ENCODE measurements at places on chromosomes 6 and 20.

GRCh38 chr20:16955462-16955861 is 207.3 kb downstream of the OTOR start:
- no peak for DNase-seq

DNA sequence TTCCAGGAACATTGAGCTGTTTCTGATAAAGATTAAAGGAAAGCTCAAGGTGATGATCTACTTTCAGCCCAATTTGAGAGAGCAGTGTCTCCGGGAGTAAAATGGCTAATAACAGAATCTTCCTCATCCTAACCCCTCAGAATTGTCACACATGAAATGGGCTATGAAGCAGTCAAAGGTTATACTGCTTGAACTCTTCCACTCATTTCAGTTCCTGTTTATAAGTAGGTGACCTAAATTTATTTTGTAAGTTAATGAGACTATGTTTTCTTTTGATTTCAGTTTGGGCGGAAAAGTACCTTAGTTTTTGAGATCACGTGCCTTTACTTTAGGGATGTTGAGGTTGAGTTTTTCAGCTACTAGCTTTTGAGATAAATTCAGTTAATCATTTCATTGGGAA is 47.2 kb downstream of the QKI start:
- DNase-seq: no peak

GRCh38 chr6:64930681-64931080 is 776.3 kb downstream of the EYS start:
- no peak for DNase-seq

GRCh38 chr20:37627060-37627766 is 66.6 kb upstream of the CTNNBL1 start:
- DNase-seq: peak; percentile 22

DNA sequence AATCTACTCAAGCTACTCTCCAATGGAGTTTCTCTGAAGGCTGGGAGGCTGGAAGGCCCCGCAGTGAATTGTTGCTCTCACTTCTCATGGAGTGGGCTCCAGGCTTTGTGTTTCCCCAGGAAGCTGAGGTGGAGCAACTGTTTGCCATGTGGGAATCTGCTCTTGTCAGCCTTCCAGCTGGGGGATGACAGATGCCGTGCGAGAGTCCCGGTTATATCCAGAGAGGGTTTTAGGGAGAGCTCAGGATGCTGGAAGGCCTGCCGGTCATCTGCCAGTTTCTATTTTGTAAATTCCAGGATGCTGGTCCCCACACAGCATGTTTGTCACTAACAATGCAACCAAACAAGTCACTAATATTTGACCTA is 98.2 kb upstream of the NAA20 start:
- DNase-seq: no peak

DNA sequence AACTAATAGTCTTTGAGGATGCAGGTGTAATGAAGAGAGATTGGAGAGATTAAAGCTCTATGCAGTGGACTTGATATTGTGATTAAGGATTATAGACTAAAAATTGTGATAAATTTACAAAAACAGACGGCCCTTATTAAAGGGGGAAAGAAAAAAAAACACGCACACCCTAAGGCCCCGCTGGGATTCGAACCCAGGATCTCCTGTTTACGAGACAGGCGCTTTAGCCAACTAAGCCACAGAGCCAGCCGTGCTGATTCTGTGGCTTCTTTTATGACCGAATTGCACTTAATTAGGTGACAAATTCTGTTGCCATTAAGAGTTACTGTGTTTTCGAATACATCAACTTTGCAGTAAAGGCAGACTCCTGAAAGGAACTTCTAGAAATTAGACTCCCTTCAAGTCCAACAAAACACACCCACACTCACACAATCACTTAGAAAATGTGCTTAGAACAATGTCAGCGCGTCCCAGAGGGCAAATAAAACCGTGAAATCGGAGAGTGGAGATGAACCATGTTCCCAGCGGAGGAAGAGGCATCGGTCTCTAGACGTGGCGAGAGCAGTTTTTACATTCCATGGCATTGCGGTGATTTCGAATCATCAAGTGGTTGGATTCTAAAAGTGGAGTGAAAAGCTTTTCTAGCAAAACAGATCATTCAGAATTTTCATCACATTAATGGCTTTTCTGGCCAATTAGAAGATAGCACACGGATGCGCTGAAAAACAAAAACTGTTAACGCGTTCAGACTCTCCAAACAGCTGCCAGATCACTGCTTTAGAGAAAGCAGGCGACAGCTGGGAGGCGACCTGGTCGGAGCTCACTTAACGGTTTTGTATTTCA is 122.6 kb downstream of the GPX5 start:
- peak; percentile 34 for DNase-seq

DNA sequence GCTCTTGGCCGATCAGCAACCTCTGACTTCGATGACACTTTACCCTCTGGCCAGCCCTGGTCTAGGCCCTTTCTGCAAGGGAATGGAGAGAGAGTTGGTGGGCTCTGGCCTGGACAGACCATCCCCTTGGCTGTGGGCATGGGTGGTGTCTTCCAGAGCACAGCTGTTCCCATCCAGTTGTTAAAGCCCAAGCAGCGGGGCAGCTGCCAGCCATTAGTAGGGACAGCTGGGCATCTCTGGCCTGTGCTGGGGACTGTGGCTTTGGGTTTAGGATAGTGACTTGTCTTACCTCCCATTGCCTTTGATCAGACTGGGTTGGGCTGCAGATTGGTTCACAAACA is 2.8 kb downstream of the CDC25B start:
- DNase-seq: no peak

GRCh38 chr6:154139892-154140291 is 100.9 kb downstream of the OPRM1 start:
- no peak for DNase-seq

GRCh38 chr6:14079433-14079832 is 38.1 kb upstream of the CD83 start:
- DNase-seq: no peak

- no peak for DNase-seq
Observed at GRCh38 chr6:89409461-89410035, 2.5 kb downstream of the RRAGD start.

GRCh38 chr6:96631248-96631647 is 68.3 kb downstream of the FHL5 start:
- DNase-seq: no peak

DNA sequence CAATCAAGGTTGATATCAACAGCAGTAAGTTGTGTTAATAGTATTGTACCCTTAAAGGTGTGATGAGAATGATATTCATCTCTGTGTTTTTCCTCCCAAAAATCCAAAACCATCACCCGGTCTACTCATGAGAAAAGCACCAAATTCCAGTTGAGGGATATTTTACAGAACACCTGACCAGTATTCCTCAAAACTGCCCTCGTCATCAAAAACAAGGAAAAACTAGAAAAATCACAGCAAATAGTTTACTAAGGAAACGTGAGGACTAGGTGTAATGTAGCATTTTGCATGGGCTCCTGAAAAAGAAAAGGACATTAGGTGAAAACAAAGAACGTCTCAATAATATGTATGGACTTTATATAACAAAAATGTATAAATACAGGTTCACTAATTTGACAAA is 394.4 kb upstream of the NRSN1 start:
- no peak for DNase-seq

DNA sequence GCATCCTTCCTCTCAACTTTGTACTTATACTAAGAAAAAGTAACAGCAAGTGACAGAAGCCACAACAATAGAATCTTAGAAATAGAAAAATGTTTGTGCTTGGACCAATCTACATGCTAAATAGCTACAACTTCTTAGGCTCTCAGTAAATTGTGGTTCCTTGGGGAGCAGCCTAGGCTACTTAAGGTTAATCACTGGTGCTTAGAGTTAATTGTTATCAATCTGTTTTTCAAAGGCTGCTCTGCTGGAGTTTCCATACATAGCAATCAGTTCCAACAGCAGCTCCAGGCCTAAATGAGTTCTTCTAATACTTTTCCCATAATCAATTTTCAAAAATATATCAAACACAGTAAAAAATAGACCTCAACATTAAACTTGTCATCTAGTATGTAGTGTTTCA is 571.4 kb downstream of the EPHA7 start:
- DNase-seq: no peak

DNA sequence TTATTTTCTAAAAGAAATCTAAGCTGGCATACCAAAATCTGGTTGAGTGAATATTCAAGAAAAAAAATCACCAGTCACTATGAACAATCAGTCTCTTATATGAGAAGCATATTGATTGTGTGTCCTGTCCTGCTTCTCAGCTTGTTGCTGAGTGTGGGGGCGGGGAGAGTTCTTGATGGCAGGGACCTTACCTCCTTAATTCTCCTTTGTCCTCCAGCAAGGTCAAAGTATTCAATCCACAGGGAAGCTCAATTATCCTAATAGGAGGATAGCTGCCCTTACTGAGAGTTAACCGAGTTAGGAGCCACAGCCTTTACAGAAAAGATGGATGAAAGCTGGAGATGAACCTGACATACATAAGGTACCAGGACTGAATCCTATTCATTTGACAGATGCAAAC is 154.0 kb downstream of the LY86 start:
- DNase-seq: no peak

- DNase-seq: peak; percentile 37
Observed at GRCh38 chr6:41286544-41287346, at the start of gene TREM1. TREM1 (minus strand) TSS chr6:41286682; CDS start chr6:41286655, 27 bp downstream.

Measured in GM04504 (cell line).